ENCODE measurements at places on chromosomes 7 and 10.

GRCh38 chr7:78215199-78215598 lies 416.6 kb downstream of the PHTF2 start:
- DNase-seq: no peak

DNA sequence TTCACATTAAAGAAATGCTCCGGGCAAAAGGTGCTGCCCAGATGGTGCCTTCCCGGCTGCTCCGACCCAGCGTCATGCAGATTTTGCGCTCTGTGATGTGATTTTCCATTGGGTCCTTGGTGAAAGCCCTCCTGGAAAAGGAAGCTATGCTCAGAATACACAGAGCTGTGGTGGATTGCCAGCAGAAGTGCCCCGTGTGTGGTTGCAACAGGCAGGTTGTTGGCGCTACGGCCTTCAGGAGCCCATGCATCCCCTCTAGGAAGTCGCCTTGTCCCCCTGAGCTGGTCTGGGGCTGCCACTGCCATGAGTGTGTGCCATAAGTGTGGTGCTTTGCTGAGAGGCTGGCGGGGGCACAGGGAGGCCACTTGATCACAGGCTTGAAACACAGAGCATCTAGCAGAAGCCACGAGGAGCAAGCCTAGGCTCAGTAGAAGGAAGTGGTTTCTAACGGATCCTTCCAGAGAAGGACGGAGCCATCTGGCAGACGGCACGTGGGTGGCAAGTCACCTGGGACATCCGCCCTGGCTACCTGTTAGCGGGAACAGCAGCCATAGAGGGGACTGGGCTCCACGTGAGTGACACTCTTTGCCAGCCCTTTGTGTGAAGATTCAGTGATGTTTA lies 210.9 kb downstream of the CUX1 start:
- no peak for DNase-seq

DNA sequence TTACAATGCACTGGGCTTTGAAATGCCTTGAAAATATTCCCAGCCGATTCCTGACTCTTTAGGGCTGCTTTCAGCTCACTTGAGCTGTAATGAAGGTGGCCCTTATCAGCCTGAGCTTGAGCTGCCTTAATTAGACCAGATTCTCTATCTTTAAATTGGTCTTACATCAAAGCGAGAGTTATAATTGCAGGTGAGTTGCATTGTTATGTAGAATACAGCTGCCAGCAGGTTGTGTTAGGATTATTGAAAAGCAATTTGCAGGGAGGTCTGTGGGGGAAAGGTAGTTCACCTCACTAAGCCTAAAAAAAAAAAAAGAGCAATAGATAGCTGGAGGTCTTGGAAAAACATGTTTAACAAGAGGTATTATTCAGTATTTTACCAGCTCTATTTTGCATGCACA lies 142.2 kb upstream of the HABP2 start:
- no peak for DNase-seq

- no peak for DNase-seq
Measured at GRCh38 chr7:96800824-96801223, 91.2 kb upstream of the SEM1 start.

- DNase-seq: no peak
Measured at GRCh38 chr10:27153845-27154193, 365 bp downstream of the YME1L1 start.

All from activated T-helper 9 cell treated with anti-CD3 and anti-CD28 coated beads, Interleukin-2, amount 50 U/mL, for 16 hours (primary cell).